M059J (cell line): ENCODE measurements at places on chromosomes 2 and 18. TPM values are rescaled to one million over a fixed set of nuclear protein-coding genes. Genes with fewer than 3 reads are reported as not detected.
A peak's percentile ranks its signal among the peaks of the same experiment; 100 is the strongest.

Gene CCBE1
- 7.2 and 7.7 TPM in 2 replicates for total RNA-seq

Gene SERPINB3
- not detected in 2 replicates for total RNA-seq

Gene SAG
- total RNA-seq = not detected in 2 replicates

DNA sequence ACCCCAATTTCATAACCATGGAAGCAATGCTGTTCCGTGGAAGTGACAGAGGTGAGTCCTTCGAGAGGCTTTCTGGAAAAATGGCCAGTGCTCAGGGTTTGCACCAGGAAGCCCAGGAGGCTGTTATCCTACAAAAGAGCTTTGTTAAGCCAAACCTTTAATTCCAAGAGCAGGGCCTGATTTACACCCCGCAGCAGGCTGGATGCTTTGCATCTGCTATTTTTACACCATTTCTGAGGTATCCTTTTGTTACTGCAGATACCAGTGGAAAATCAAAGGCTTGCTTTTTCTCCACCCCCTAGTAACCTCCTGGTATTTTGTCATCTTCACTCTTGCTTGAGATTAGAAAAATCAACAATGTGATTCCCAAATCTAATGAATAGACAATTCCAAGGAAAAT lies 380.6 kb downstream of the SOX11 start:
- DNase-seq = no peak

DNA sequence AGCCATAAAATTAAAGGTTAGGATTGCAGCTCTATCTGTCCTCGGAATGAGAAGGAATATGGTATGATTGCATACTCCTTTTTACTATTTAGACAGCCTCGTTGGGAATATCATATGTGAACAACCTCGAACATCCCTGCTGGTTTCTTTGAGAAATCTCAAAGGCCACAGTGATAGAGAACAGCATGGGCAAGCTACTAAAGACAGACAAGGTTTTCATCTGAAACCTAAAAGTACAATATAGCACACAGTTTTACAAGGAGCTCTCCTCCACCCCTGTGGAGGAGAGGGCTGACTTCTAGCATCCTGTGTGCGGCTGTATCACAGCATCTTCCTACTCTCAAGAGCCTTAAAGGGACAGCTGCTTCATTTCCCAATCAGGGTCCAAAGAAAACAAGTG lies 104.3 kb downstream of the VWC2L start:
- DNase-seq = no peak

GRCh38 chr2:151243468-151243867 lies 18.2 kb downstream of the RBM43 start:
- DNase-seq = no peak

DNA sequence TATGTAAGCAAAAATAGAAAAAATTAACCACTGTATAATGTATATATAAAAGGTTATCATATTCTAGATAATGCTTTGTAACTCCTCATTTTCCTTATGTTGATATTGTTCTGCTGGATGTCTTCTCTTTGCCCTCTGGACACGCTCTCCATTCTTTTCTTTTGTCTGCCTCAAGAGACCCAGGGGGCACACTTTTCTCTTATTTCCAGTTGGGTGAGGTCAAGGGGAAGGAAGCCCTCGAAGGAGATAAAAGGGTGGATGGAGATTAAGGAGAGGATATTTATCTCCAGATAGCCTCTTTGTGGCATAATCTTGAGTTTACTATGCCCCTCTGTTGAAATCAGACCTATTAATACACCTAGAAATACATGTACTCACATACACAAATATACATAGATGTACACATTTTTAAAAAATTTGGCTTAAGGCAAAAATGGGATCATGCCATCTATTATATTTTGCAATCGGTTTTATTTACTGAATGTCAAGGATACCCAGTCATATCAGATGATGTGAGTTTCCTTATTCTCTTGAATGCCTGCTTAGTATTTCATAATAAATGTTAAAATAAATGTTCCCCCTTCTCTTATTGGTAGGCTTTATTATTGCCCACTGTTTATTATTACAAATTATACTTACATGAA lies 65.3 kb downstream of the LCLAT1 start:
- DNase-seq = no peak

GRCh38 chr2:21676676-21677075 lies 552.9 kb downstream of the TDRD15 start:
- DNase-seq = peak; percentile 74

- no peak for DNase-seq
Observed at GRCh38 chr2:78020491-78020890, 498.3 kb upstream of the LRRTM4 start.

DNA sequence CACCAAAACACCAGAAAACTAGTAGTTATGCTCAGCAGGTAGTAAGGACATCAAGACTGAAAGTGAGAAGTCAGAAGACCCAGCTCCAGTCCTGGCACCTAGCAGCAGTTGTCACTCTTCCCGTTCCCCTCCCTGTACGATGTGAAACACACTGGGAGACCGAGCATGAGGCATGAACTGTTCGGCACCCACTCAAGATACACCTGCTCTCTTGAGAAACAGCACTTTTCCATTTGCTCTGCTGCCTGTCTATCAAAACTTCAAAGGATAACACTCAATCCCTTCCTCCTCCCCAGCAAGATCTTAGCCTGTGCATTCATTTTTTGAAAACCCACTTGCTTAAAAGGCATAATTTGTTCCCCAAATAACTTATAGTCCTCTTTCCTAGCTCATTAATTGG lies 123.9 kb downstream of the PLEKHM3 start:
- DNase-seq = no peak

DNA sequence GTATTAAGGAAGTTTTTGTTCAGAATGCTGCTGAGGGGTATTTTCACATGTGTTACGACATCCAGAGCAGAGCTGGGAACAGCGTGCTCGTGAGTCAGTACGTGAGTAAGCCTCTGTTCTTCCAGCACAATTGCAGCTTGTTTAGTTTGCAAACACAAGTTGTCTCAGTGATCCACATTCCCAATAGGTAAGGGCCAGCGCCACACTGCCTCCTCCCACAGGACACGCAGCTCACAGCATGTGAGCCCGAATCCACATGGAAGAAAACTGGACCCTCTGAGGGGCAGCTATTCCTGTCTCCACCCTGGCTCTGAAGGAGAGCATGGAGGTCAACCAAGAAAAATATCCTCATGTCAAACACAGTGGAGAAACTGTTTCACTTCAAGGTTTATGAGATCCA lies 173.9 kb upstream of the PID1 start:
- DNase-seq = peak; percentile 94

DNA sequence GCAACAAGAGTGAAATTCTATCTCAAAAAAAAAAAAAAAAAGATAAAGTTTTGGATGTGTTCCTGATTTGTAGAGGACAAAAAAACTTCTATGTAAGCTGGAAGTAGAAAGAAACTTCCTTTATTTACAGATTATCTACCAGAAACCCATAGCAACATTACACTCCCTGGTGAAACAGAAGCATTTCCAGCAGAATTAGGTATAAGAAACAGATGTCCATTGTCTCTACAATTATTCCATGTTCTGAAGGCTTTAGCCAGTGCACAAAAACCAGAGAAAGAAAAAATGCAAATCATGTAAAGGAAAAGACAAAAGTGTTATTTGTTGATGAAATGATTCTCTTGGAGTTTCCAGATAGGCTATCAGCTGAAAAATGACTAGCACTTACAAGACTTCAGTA lies 4.9 kb downstream of the TUBB6 start:
- DNase-seq = no peak
